ENCODE measurements at places on chromosomes 4 and X.

DNA sequence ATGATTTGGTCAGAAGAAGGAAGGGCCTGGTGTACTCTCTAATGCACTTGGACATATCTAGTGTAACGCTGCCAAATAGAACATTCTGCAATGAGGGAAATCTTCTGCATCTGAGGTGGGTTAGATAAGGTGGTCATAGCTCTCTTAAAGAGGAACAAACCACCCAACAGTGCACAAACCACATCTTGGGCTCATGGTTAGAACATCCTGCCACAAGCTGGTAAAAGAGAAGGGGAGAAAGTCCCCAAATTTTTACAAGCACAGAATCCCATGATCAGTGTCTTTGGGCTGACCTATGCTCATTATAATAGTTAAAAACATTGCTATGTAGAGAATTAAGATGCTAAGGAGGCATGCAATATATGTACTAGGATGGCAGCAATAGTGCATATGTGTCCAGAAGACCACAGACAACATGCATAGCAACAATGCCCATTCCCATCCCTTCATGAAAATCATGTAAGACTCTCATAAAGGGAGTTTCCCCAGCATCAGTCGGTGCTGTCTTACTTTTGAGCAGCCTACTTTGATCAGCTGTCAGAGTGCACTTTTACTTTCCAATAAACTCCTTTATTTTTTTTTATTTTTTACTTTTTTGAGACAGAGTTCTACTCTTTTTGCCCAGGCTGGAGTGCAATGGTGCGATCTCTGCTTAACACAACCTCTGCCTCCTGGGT is 99.7 kb upstream of the SLC7A11 start:
- no peak for DNase-seq

DNA sequence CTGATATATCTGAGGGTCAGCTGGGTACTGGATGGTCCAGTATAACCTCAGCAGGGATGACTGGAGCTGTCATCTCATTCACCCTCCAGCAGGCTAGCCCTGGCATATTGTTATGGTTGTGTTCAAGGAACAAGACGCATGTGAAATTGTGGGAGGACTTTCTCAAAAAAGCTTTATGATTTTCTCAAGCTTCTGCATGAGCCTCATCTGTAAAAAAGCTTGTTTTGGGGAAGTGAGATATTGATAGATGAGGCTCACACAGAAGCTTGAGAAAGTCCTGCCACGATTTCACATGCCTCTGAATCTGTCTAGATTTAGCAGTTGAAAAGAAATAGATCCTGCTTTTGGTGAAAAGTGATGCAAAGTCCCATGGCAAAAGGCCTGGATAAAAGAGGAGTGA is 93.4 kb downstream of the SPCS3 start:
- DNase-seq = no peak

GRCh38 chrX:16836371-16836770 is 33.8 kb downstream of the RBBP7 start:
- no peak for DNase-seq

GRCh38 chr4:18180892-18181291 is 159.3 kb upstream of the LCORL start:
- no peak for DNase-seq

- no peak for DNase-seq
These were observed 61.0 kb downstream of the RASGEF1B start for GRCh38 chr4:81410680-81411079.

- DNase-seq = no peak
These were observed 48.8 kb downstream of the SPOCK3 start for GRCh38 chr4:167185465-167185864.

DNA sequence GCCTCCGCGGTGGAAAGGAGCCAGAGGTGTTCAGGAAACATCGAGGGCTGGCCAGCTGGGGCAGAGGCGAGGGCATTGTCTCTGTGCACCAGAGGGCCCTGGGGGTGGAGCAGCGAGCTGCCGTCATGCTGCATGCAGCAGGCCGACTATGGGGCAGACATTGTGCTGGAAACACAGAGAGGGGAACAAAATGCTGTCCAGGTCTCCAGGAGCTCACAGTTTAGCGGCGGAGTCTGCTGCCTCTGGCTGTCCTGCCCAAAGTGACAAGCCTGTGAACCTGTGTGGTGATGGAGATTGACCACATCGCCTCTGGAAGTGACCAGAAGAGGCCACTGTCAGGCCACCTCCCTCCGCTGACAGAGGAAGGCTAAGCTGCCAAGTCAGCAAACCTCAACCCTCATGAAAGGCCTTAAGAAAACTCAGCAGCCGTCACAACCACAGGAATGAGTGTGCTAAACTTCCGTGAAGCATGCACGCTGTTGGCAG is 20.1 kb upstream of the SASH3 start:
- DNase-seq = peak; percentile 71

DNA sequence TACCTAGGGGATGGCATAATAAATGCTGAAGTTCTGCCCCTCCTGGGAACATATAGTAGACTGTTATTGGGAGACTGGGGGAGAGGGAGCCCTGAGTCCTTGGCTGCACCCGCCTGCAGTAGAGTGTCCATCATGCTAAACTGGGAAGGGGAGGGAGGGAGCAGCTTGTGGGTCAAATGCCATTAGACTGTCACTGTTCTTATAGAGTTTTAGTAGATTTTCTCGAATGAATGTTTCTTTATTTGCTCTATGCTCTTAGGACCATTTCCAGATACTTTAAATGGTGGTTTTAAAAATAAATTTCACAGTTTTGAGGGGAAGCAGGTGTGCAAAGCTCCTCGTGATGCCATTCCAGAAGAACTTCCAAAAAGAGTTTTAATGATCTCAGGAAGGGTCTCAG is 111.6 kb upstream of the USP9X start:
- DNase-seq = no peak

- no peak for DNase-seq
These were observed 24.3 kb downstream of the PSAPL1 start for GRCh38 chr4:7410446-7410845.

DNA sequence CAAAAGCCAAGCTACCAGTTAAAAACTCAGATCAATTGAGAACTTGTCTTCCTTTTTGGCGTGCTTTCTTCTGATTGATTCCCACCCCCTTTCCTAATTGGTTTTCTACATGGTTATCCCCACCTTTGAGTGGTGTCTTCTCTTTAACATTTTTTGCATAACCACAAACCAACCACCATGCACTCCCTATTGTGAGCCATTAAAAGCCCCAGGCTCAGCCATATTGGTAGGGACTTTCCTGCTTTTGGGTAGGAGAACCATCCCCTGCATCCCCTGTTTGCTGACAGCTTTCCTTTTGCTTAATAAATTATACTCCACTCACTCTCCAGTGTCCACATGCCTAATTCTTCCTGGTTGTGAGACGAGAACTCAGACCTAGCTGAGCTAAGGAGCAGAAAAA is 1651.4 kb upstream of the IGFBP7 start:
- no peak for DNase-seq

- no peak for DNase-seq
These were observed 978 bp downstream of the HS6ST2 start for GRCh38 chrX:132957211-132958090.

DNA sequence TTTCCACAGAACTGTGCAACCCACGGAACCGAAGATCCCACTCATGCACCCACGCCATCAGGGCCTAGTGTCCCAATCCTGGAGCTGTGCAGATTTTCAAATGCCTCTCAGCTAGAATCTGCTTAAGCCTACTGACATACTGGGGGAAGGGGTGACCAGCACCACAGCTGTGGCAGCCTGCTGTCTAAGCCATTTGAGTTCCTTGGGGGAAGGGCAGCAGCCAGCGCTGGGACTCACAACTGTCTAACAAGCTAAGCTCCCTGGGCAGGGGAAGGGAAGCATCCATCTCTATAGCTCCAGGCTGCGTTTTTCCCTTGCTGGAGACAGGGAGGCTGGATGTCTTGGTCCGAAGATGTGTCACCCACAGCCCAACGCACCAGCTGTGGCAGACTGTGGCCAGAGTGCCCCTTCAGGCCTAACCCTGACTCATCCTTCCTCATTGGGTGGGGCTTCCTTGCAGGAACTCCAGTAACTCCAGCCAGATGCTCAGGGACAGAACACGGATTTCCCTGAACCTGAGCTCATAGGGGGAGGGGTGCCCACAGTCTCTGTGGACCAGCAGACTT is 194.8 kb downstream of the CHRDL1 start:
- peak; percentile 85 for DNase-seq

DNA sequence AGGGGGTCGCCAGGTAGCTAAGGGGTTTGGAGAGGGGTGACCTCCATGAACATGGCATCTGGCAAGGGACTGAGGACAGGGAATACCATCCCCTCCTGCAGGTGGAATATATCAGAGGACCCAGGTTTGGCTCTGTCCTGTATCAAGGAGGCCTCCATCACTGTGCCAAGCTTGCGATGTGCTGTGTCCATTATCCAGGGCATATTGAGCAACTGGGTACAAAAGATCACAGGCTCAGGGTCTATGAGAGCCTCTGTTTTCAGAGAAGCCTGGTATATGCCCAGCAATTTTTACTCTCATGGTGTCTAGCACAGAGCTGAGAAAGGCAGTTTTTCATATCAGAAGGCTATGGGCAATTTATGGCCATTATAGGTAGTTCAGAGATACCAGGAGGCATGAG is 16.6 kb upstream of the TCEAL5 start:
- no peak for DNase-seq

GRCh38 chr4:173477016-173477415 is 53.0 kb downstream of the HAND2 start:
- no peak for DNase-seq

DNA sequence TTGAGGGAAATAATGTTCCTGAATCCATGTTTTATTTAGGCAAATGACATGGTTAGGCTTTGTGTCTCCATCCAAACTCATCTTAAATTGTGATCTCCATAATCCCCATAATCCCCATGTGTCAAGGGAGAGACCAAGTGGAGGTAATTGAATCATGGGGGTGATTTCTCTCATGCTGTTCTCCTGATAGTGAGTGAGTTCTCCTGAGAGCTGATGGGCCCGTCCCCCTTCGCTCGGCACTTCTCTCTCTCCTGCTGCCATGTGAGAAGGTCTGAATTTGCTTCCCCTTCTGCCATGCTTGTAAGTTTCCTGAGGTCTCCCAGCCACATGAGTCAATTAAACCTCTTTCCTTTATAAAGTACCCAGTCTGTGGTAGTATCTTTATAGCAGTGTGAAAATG is 563.0 kb upstream of the NR3C2 start:
- no peak for DNase-seq

GRCh38 chr4:37023504-37023903 is 221.0 kb upstream of the NWD2 start:
- DNase-seq = no peak

DNA sequence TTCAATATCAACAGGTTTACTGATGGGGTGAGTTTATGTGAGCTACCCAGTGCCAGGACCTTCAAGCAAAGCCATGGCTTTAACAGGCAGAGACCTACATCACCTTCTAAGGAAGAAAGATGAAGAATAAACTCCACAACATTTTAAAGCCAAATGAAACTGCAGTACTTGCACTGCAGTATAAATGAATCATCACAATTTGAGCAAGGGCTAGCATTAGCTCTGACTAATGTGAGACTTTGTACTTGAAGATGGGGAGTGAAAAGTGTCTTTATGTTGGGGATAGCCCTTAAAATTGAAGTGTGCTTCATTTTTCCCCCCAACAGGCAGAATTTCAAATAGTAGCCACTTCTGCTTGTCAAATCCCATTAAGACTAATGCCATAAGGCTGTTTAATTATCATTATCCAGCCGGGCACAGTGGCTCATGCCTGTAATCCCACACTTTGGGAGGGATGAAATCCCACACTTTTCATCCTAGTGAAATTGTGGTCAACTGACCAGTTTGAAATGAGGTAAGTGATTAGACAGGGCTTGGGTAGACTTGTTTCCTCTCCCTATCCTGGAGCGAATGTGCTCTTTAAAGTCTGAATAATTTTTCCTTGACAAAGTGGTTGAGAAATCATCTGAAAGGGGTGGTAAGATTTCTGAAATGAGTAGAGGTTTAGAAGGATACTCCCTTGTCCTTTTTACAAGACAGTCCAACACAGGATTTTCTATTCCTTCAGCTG is 27.2 kb upstream of the GPR34 start:
- peak; percentile 37 for DNase-seq

DNA sequence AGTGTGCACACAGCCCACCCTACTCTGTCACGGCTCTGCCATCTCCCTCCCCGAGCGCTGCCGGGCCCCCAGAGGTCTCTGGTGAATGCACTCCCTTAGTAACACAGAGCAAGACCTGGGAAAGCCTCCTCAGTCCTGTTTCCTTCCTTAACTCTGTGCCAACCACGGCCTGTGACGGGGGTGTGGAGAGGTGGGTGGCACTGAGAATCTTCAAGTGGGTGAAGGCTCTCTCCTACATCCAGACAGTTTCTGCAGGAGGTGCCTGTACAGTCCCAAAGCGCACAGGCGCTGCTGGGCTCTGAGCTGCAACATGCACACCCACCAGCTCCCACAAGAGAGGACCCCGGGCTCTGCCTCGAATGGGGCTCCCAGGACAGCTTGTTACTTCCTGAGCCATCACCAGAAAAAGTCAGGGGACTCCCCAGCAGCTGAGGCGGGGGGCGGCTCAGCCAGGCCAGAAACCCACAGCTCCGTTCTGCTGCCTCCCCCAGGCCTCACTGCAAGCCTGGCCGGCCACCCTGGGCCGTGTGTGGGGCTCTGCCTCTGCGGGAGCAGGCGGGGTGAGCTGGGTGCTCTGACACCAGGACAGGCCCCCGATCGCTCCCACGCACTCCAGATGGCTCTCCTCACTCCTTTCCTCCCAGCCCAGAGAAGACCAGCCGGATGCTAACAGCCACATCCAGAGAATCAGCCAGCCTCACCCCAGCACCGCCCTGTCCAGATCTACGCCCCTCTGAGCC is 29.7 kb downstream of the FAM53A start:
- DNase-seq = no peak

- DNase-seq = peak; percentile 63
These were observed 70.0 kb upstream of the FAM241A start for GRCh38 chr4:112075129-112075753.

- DNase-seq = peak; percentile 0
These were observed at the start of gene ZDHHC15 for GRCh38 chrX:75522565-75523431. Gene ZDHHC15, minus strand, starts transcription at chrX:75523037. Its CDS starts 13 bp downstream, at chrX:75523024.

- DNase-seq = no peak
These were observed 5.0 kb downstream of the ADH7 start for GRCh38 chr4:99430106-99430505.

- DNase-seq = peak; percentile 38
These were observed 3.1 kb upstream of the CDK16 start for GRCh38 chrX:47215291-47215900.

DNA sequence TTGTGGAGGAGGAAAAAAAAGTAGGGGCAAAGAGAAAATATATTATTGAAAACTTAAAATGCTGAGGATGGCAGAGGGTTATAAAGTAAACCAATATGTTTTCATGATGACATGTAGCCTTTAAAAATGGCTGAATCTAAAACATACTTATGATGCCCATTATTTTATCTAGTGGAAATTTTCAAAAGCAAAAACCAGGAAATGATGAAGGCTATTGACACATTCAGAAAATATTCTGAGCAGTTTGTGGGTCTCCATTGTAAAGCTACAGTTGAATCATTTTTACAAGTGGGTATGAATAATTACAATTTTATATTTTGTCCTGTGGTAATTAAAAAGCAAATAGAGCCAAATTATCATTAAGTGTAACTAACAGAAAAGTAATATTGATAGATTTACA is 10.7 kb downstream of the PLS3 start:
- peak; percentile 46 for DNase-seq

DNA sequence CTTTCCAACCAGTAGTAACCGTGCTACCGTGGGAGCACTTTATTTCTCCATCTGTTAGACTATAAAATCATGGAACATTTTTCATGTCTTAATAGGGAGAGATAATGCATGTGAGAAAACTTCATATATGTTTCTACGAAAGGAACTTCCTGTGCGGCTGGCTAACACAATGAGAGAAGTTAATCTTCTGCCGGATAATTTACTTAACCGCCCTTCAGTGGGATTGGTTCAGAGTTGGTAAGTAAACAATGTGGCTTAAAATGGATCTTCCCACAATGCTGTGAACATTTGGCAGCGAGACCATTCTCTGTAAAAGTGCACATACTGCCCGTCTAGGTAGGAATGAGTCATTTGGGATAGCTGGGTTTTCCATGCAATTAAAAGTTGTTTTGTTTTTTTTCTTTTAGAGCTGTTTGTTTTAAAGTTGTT is 29.6 kb downstream of the PDK3 start:
- peak; percentile 78 for DNase-seq
